ENCODE measurements at places on chromosomes 3 and 15.
A peak's percentile ranks its signal among the peaks of the same experiment; 100 is the strongest.

- DNase-seq = no peak
Observed at GRCh38 chr3:47399531-47400270, 18.9 kb downstream of the PTPN23 start.

- DNase-seq = peak; percentile 60
Observed at GRCh38 chr3:156750191-156750873, 75.8 kb upstream of the LEKR1 start.

- no peak for DNase-seq
Observed at GRCh38 chr3:157148196-157148889, 11.6 kb downstream of the CCNL1 start.

GRCh38 chr15:59703979-59704796 is 15.1 kb upstream of the BNIP2 start:
- DNase-seq = no peak

DNA sequence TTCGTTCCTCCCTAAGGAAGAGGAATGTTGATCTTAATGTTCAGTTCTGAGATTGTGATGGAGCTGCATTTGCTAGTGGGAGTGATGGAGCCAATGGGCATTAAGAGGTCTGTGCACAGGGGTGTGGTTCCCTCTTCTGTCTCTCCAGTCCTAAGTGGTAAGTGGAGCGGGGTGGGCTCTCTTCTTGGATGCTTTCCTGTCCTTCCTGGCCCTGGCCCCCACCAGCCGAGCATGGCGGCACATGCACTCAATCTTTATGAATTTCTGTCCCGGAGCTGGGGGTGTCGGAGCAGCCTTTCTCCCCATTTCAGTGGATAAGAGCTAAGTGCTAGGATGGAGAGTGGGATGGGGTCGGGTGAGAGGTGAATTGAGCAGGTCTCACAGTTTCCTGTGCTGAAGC is 37.6 kb upstream of the ADCY5 start:
- no peak for DNase-seq

GRCh38 chr3:64426551-64426950 is 201.3 kb upstream of the PRICKLE2 start:
- no peak for DNase-seq

- DNase-seq = peak; percentile 75
Observed at GRCh38 chr3:11389386-11390268, 117.4 kb downstream of the ATG7 start.

DNA sequence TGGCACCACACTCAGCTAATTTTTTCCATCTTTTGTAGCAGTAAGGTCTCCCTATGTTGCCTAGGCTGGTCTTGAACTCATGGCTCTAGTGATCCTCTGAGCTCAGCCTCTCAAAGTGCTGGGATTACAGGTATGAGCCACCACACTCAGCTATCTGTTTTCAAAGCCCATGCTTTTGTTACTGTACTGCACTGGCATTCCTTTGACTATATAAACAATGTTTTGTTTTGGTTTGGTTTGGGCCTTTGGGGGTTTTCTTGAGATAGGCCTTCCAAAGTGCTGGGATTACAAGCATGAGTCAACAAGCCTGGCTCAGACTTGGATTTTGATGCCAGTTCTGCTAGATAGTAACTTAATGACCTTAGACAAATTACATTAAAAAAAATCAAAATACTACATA is 89.7 kb upstream of the GK5 start:
- peak; percentile 81 for DNase-seq

- peak; percentile 67 for DNase-seq
Observed at GRCh38 chr3:122794779-122795673, at the start of gene SLC49A4. Gene SLC49A4 (plus strand): TSS chr3:122795069. CDS start chr3:122795193, 124 bp downstream.

GRCh38 chr3:52176180-52176752 is 21.7 kb upstream of the ALAS1 start:
- DNase-seq = no peak

DNA sequence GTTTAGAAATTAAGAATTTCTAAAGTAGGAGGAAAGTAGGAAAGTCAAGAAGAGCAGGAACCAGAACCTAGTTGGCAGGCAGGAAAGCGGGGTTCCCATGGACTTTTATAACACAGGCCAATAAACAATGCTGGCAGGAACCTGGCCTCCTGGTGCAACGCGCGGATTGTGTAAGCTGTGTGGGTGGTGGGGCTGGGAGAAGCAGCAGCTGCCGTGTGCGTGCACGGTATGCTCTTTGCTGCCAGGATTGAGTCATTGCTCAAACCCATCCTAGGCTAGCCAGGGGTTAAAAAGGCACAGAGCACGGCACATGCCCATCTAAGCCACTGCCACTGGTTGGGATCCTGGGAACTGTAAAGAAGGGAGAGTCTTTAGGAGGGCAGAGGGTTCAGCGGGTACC is 209.9 kb upstream of the RGMA start:
- no peak for DNase-seq

GRCh38 chr15:39393575-39394335 is 187.1 kb upstream of the THBS1 start:
- DNase-seq = no peak

DNA sequence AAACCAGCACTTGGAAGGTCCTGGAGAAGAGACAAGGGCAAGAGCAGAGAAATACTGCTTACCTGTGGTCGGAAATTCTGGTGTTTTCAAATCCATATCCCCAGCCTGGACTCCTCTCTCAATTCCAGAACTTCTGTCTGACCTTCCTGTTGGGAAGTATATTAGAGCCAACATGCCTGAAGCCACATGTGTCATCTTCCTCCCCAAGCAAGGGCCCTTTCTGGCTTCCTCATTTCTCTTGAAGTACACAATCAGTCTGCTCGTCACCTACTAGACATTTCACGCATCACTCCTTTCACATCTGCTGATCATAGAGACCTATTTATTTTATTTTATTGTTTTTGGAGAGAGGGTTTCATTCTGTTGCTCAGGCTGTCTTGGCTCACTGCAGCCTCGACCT is 8.4 kb downstream of the PARP14 start:
- peak; percentile 3 for DNase-seq

DNA sequence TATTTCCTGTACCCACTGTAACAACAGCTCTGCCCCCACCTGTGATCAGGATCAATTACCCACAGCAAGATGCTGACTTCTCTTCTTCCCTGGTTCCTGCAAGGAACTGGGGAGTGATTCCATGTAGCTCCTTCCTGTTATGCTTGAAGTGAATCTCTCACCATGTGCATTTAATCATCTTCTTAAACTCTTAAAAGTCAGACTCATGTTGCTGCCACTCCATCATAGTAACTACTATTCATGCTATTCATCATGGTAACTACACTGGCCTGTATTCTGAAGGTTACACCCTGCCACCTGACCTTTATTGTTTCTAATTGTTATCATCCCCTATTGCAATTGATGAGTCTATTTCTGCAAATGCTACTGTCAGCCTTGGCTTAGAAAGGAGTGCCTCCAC is 89.5 kb downstream of the SUCNR1 start:
- DNase-seq = no peak

DNA sequence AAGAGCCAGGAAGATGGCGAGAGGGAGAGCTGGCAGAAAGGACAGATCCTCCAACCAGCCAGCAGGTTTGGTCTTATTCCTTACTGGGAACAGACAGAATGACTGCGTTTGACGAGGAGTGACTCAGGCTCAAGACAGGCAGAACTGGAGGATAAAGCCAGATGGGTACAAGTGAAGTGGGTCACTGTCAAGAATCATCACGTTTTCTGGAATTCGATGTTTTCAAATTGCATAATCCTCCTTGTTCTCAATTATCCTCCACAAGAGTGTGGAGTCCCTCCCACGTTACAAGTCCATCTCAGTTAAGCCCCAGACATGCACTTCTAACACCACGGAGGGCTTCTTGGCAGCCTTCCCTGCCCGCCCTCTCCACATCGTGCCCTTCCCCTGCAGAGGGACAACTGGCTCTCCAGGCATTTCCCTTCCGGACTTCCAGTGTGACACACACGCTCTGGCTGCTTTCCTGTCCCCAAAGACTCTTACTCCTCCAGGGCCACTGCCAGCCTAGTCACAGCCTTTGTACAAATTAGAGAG is 183.1 kb downstream of the CHST2 start:
- peak; percentile 56 for DNase-seq

GRCh38 chr3:122112754-122113153 is 57.6 kb downstream of the CD86 start:
- no peak for DNase-seq

All from fibroblast of skin of right biceps (primary cell).